ENCODE measurements at places on chromosomes 6 and 20.

DNA sequence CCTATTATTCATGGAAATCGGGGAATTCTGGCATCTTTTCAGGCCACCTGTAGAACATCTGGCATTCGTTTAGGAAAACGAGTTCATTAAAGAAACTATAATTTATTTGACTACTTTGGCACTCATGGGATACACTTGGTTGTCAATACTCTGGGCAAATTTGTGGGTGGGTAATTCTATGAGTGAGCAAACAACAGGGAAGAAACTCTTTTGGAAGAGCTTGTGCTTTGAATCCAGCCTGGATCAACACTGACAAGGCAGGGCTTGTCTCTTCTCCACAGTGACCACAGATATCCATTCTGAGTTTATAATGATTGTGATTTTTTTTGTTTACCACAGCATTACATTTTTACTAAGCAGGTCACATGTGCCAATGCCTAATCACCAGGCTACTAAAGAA, 394.7 kb downstream of the THBS2 start:
- DNase-seq = no peak

GRCh38 chr6:2951728-2952127, 19.6 kb downstream of the SERPINB6 start:
- DNase-seq = no peak

DNA sequence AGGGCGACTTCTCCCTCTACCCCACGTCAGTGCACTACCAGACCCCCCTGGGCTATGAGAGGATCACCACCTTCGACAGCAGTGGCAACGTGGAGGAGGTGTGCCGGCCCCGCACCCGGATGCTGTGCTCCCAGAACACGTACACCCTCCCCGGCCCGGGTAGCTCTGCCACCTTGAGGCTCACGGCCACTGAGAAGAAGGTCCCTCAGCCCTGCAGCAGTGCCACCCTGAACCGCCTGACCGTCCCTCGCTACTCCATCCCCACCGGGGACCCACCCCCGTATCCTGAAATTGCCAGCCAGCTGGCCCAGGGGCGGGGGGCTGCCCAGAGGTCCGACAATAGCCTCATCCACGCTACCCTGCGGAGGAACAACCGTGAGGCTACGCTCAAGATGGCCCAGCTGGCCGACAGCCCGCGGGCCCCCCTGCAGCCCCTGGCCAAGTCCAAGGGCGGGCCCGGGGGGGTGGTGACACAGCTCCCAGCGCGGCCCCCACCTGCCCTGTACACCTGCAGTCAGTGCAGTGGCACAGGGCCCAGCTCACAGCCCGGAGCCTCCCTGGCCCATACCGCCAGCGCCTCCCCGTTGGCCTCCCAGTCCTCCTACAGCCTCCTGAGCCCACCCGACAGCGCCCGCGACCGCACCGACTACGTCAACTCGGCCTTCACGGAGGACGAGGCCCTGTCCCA, 57.5 kb upstream of the TMEM181 start:
- DNase-seq = no peak

GRCh38 chr20:53296451-53297153, 297.0 kb downstream of the ZNF217 start:
- no peak for DNase-seq

DNA sequence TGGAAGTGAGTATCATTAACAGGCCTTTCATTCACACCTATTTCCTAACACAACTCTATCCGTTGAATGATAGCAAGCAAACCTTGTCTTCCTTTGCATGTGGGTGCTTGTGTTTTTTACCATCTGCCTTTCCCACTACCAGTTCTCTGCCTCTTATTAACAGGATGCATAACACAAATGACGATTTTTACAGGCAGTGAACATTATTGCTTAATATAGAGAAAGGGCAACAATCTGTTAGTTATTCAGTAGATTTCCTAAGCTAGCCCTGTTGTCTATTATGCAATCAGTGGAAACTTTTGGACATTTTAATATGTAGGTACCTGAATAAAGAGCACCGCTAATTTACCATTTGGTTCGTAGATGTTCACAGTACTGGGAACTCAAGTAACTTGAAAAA, 348.8 kb upstream of the PLCB4 start:
- no peak for DNase-seq

- DNase-seq = no peak
Observed at GRCh38 chr6:111750753-111751673, 122.2 kb downstream of the FYN start.

DNA sequence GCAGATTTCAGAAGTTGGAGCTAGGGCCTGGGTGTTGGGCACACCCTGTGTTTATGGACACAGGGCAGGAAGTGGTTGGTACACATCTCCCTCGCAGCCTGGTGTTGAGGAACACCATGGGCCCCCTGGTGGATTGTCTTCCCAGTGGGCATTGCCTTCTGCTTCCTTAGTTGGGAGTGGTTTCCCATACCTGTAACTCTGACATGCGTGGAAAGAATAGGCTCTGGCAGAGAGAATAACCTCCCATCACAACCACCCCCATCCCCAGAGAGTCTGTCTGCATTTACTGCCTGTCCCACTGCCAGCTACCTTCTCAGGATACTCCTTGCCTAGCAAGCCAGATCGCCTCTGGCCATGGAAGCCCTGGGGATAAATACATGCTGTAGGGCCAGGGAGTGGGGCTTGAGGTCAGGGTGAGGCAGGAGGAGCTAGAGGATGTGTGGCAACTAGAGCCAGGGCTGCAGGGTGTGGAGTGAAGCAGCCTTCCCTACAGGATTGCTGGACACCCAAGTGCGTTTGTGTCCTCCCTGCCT, 14.7 kb downstream of the LRRC73 start:
- no peak for DNase-seq

- DNase-seq = no peak
Observed at GRCh38 chr20:3970016-3970415, 45.3 kb downstream of the RNF24 start.

DNA sequence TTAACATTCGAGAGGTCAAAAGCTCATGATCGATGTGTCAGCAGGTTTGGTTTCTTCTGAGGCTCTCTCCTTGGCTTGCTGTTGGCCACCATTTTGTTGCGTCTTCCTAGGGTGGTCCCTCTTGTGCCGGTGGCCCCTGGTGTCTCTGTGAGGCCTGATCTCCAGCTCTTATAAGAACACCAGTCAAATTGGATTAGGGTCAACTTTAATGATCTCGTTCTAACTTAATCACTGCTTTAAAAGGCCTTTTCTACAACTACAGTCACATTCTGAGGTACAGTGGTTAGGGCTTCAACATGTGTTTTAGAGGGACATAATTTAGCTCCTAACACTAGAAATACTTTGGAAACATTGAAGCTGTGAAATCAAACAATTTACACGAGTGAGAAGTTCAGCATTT, 240.8 kb upstream of the KCNQ5 start:
- no peak for DNase-seq

- no peak for DNase-seq
Observed at GRCh38 chr20:6034134-6034969, 19.5 kb downstream of the LRRN4 start.

DNA sequence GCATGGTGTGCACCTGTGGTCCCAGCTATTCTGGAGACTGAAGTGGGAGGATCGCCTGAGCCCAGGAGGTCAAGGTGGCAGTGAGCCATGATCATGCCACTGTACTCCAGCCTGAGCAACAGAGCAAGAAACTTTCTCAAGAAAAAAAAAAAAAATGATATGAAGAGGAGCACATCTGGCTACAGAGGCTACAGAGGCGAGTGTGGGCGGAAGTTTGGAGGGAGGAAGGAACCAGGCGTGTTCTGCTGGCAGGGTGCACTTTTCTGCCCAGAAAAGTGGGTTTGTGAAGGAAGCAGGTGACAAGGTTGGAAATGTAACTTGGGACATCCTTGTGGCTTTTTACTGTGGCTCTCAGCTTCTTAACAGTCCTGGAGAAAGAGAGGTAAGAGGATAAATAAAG, 96.7 kb downstream of the SNX5 start:
- no peak for DNase-seq

- no peak for DNase-seq
Observed at GRCh38 chr6:53877151-53877550, 82.3 kb downstream of the LRRC1 start.

- DNase-seq = no peak
Observed at GRCh38 chr6:44699082-44699481, 311.6 kb downstream of the CDC5L start.

GRCh38 chr6:149050160-149050559, 267.4 kb upstream of the TAB2 start:
- no peak for DNase-seq

GRCh38 chr20:61331543-61331942, 79.5 kb downstream of the CDH4 start:
- DNase-seq = no peak

DNA sequence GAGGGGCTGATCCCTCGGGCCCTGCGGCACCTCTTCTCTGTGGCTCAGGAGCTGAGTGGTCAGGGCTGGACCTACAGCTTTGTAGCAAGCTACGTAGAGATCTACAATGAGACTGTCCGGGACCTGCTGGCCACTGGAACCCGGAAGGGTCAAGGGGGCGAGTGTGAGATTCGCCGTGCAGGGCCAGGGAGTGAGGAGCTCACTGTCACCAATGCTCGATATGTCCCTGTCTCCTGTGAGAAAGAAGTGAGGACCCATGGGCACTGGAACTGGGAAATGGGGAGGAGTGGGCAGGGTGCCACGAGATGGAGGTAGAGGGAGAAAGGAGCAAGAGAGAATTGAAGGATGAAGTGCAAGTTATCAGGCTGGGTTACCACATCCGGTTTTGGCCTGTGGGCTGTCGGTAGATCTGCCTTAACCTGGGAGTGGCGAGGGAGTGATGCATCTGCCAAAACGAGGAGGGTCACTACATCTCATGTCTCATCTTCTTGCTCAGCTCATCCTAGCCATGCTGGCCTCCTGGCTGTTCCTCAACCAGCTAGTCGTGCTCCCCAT, 5.4 kb upstream of the PHF1 start:
- DNase-seq = no peak

DNA sequence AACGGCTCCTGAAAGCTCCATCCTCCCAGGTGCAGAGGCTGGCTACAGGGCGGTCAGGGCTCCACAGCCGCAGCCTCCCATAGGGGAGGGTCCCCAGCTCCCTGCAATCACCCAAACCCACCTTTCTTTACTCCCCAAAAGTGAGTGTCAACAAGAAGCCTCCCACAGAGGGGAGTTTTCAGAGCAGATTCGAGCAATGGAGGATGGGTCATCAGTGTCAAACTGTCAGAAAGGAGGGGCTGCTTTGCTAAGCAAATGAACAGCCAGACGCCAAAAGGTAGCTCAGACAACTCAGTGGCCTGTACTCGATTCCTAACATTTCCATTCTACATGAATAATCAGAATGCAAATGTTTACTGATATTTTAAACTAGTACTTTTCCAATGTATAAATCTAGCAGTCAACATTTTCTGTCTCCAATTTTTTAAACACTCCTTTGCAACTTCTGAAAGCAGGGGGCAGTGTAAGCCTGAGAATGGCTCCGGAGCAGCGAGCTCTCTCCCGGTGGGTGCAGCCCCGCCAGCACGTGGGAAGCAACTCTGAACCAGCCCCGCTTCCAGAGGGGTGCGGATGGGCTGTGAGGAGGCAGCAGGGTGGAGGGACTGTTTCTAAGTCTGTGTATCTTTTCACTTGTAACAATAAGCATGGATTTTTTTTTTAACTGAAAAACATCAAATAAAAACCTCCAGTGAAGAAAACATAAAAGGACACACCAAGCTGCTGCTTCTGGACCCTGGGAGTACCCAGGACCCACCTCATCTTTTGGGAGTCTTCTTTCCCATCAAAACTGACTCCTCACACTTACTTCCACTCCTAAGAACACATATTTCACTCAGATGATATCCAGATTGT, 54.9 kb downstream of the TAF4 start:
- peak; percentile 19 for DNase-seq

DNA sequence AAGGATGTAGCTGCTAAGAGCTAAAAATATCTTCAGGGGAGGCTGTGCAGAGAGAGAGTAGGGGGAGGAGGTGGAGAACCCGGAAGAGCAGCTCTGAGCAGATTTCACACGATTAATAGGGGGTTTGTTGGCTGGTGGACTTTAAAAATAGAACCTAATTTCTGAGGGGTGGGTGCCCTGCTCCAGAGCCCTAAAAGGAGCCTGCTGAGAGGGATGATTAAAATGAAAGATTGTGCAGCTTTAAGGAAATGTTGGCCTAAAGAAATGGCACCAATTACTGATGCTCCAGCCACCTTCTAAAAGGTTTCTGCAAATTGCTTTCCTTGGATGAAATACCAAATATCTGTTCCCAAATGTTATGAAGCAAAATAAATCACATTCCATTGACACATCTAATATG, 202.8 kb upstream of the BTBD3 start:
- DNase-seq = no peak

DNA sequence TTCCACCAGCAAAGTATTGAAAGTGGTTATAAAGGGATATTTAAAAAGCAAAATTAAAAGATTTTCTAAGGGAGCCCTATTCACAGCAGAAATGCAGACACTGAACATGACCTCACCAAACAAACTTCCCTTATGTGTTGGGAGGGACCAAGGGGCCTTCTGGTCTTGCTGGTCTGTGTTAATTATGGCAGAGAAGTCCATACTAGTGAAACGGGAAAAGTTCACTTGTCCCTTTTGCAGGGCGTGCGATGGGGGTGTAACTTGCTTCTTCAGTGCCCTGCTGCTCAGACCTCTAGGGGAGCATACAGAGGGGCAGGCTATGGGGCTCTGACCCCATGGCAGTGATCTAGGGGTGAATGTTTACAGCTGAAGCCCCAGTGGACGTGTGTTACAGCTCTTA, 53.0 kb upstream of the ZNF337 start:
- no peak for DNase-seq

GRCh38 chr6:91447081-91447480, 860.2 kb upstream of the MAP3K7 start:
- DNase-seq = no peak

DNA sequence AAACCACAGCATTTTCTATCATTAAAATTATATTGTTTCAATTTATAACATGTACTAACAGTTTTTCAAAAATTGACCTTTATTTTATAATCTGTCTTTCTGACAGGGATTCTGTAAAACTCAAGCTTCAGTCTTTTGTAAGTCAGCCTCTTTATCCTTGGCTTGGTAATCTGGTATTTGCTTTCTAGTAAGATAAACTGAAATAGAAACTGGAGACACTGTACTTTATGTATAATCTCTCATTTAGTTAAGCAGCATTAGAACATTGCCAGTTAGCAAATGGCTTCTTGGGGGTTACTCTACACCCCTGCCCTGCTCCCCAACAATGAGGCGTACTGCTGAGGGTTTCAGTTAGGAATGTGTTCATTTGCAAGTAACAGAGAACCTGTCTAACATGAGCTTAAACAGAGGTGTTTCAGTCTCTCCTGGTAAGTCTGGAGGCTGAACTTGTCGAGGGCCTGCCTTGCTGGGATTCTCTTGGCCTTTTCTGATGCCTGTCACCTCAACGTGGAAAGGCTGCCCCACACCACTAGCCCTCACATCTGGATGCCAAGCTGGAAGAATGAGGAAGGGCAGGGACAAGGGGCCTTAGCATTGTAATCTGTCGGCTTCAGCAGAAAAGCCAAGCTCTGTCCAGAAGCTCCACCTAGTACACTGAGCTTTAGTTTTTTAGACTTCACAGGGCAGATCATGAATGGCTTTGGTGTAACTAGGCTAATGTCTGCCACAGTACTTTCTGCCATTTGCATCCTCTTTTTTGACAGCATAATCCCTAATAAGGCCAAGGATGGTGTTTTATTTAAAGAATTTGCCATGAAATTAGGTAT, 34.8 kb downstream of the SH3BGRL2 start:
- DNase-seq = no peak

GRCh38 chr6:94190030-94190429, 770.7 kb upstream of the EPHA7 start:
- no peak for DNase-seq
